Hepatic stellate cell (primary cell): ENCODE measurements at places on chromosomes 11 and 22.

DNA sequence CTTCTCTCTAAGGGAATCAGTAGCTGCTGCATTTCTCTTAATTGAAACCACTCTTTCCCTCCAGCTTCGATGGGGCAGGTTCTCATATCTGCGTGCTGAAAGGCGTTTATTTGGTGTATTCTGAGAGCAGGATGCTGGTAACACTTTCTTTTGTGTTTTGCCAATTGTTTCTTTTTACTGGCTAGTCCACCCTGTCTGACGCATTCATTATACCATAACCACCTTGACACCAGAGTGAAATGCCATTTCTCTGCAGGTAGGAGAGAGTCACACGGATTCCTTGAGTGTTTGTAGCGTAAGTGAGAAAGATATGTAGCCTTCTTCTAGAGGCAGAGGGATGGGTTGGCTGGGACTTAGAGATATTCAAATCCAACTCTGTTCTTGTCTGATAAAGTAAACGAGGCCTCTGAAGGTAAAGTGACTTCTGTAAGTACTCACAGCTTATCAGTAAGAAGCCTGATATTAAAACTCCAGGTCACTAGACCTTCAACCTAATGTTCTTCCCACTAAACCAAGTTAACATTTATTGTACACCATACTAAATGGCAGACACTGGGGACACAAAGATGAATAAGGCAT, 21.4 kb downstream of the CD44 start:
- no peak for DNase-seq

GRCh38 chr11:129386795-129387397, 11.2 kb downstream of the BARX2 start:
- DNase-seq, result no peak

- no peak for DNase-seq
These were observed 238.4 kb downstream of the TBC1D22A start for GRCh38 chr22:47000888-47001287.

DNA sequence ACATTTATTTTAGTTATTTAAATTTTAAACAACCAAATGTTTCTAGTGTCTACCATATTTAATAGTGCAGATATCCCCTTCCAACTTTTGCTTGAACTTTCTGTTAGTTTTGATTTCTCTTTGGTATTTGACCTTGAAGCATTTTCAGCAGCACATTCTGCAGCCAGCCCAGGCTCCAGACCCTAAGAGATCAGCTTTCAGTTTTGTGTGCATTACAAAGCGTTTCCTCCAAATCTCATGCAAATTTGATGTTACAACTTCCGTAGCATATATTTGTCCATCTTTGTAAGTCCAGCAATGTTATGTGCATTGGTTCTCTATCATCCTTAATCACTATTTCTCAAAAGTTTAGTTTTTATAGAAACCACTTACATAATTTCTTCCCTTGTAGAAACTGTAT, 14.6 kb upstream of the SERGEF start:
- no peak for DNase-seq

- no peak for DNase-seq
These were observed 401.7 kb downstream of the TENM4 start for GRCh38 chr11:79039122-79039521.

- DNase-seq, result no peak
These were observed 590.2 kb upstream of the LRRC4C start for GRCh38 chr11:42049650-42050049.
